Stimulated activated CD8-positive, alpha-beta memory T cell treated with anti-CD3 and anti-CD28 coated beads, Interleukin-2, amount 100 ng/mL, for 48 hours (primary cell): ENCODE measurements at places on chromosomes 6 and 20.

DNA sequence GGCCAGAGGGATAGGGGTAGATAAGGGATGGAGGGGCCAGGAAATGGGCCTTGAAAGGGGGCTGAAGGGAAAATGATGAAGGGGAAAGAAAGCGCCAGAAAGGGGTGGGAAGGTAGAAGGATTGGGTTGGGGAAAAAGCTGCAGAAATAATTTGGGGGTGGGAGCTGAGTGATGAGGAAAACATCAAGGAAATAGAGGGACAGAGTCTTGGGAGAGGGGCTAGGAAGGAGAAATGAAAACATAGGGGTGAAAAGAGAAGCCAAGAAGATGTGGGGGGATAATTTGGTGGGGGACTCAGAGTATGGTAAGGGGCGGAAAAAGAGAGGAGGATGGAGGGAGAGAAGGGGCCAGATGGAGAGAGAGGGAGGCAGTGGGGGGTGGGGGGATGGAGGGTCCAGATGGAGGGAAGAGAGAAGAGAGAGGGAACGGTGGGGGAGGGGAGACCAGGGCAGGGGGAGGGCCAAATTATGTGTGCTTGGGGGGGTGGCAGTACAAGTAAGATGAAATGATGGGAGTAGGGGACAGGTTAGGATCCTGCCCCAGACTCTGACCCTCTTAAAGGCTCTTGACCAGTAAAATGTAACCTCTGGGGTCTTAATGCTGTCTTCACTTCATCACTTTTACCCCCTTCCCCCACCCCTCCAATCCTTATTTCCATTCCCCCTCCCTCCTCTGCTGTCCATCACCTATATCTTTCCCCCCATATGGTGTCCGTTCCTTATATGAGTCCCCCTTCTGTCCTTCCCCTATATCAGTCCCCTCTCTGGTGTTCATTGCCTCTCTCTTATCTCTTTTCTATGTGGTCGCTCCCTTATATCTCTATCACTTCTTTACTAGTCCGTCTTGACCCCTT, 852 bp downstream of the SYNGAP1 start:
- no peak for DNase-seq

DNA sequence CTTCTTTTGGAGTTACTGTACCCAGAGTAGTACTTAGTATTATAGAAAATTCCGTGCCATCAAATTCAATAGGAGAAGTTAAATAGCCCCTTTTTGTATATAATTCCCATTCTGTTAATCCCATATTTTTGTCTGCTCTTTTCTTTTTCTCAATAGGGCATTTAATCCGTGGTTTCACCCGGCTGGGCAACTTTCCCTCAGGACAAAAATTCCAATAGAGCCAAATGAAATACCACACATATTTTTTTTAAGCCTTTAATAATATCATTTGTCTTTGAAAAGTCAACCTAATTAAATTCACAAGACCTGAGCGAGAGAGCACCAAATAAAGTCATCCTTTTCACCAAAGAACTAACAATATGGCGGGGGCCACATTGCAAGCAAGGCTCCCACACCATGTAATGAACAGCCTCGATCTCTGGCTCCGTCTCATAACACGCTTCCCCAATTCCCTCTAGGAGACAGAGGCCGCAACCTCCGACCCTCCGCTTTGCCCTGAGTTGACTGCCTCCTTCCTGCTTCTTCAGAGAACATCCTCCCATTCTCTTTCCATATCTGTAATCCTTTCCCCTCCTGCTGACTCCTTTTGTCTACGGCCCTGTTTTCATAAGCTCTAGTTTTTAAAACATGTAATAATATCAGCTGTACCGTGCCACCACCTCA, 13.6 kb downstream of the NHSL1 start:
- DNase-seq = no peak

DNA sequence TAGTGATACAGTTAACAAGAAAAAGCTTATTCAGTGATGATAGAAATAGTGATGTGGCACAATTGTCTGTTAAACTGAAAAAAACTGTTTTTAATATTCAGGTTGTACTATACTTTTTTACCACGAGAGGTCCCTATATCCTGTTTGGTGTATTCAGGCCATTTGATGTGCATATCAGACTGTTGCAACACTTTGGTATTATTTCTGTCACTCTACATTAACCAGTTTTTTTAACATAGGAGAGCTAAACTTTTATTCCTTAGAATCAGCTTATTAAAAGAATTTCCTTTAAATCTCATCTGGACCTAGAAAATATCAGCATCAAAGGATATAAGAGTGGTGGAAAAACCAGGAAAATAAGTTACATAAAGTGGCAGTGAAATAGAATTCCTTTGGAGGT, 36.8 kb downstream of the TSPYL4 start:
- no peak for DNase-seq

GRCh38 chr6:1387876-1388629, 1.3 kb upstream of the FOXF2 start:
- DNase-seq = no peak

DNA sequence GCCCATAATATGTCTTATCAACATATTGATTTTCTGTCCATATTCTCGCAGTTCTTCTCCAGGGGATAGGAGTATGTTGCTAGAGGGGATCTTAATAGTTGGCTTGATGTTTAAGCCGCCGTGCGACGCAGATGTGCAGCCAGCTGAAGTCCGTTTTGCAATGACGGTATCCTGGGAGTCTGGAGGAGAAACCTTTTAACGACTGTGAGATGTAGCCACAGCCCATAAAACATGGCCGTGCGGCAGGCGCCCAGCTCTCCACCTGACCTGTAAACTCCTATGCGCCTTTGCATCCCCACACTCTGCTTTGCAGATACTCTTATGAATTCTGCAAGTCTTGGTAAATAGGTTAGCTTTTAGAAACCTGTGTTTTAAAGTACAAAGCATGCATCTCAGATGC, 36.9 kb downstream of the BMP6 start:
- DNase-seq = no peak

- no peak for DNase-seq
Measured at GRCh38 chr6:130020073-130020906, 1.9 kb downstream of the L3MBTL3 start.

DNA sequence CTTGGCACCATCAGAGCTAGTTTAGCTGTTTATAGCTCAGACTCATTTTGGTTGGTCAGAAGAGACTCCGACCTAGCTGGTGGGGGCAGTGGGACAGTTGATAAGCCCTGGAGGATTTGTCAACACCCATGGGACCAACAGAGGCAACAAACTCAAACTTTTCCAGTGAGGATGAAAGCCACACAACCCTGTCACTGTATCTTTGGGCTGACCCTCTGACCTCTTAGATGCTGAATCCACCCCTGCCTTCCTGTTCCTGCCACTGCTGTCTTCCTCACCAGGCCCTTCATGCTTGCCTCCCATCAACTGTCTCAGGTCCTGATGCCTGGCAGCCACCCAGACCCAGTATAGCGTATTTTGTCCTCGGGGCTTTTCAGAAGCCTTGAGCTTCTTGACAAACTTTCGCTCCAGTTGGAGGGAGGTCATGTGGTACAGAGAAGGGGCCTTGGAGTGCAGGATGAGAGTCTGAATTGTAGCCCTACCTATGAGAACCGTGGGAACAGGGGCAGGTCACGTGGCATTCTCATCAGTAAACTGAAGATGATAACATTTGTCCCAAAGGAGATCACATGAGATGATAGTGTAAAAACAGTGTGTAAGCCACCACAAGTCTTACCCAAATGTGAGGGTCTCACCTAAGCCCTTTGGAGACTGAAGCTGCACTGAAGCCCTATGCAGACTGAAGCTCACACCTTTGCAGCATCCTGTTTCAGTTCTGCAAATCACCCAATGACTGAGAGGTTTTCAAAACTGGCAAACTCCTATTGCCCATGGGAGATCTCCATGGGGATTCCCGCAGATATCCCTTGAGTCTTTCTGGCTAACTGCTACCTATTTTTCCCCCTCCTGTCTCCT, 72.0 kb upstream of the F13A1 start:
- DNase-seq = no peak
